ENCODE measurements at places on chromosomes 6 and 20.

DNA sequence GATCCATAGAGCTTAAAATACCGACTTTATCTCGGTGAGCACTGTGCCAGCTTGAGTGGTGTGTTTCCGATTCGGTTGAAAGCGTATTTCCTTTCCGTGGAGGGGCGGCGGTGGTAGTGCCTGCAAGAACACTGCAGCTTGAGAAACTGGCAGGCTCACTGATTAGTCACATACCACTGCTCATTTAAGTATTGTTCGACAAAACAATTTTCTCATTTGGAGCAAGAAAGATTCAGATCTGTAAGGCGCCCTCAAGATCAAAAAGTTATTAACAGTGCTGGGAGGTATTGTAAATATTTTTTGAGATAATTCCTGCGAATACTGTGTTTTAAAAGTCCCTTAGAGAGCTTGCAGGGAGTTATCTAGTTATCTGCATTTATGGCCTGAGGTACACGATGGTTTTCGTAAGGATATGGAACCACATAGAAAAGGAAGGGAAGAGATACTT, 1.3 kb downstream of the MAPK14 start:
- DNase-seq = peak; percentile 82

- no peak for DNase-seq
These were observed 148.1 kb downstream of the MOXD1 start for GRCh38 chr6:132253211-132253610.

DNA sequence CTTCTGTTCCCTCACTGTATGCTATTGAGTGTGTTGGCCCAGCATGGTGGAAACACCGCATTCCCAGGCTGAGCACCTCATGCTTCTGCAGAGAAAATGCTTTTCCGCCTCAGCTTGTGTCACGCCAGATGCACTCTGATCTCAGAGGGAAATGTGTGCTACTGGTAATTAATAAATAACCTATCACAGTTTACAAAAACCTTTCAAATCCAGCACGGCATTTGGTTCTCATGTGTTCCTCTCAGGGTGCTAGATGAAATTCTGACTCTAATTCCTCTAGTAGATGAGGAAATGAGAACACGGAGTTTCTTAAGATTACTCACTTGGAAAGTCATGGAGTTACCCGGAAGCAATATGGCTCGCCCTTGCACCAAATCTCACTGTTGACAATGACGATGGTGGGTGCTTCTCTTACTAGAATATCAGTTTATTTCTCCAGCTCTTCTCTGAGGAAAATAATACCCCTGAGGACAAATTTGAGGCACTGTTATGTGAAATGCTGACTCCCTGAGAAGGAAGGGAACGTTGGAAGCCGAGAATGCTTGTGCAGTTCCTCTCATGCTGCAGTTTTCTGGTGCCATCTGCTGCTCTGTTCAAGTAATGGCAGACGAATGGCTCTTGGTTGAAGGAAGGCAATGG, 116.6 kb downstream of the RNF144B start:
- peak; percentile 87 for DNase-seq

DNA sequence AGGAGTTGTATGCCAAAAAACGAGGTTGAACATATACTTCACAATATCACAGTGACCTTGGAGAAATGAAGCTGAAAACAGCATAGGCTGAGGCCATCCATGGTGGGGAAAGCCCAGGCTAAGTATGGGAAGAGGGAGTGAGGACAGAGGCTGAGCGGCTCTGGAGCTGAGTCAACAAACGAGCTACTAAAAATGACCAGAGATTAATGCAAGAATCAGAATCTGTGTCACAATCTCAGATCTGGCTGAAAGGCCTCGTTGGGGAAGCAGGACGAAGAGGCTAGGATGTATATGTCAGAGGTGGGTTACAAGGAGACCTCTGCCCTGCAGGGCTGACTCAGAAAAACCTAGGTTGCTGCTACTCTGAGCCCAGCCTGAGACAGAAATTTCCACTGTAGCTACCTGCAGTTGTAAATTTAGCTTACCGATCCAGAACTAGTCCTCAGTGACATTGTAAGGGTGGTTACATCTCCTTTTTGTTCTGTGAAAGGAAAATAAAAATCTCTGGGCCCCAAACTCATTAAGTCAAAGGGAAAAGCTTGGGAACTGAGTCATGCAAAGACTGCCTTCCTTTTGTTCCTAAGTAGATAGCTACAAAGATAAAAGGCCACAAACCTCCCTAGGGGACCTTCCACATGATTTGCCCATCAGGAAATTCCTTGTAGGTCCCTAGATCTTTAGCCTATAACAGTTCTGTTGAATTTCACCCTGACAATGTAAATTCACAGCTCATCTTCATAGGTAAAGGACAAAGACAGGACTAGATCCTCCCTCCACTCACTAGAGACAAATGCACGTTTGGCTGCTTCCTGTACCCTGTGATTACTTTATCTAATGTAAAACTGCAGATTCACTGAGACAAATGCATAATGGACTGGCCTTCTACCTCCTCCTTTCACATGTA, 8.5 kb upstream of the TUBB2A start:
- DNase-seq = peak; percentile 17

DNA sequence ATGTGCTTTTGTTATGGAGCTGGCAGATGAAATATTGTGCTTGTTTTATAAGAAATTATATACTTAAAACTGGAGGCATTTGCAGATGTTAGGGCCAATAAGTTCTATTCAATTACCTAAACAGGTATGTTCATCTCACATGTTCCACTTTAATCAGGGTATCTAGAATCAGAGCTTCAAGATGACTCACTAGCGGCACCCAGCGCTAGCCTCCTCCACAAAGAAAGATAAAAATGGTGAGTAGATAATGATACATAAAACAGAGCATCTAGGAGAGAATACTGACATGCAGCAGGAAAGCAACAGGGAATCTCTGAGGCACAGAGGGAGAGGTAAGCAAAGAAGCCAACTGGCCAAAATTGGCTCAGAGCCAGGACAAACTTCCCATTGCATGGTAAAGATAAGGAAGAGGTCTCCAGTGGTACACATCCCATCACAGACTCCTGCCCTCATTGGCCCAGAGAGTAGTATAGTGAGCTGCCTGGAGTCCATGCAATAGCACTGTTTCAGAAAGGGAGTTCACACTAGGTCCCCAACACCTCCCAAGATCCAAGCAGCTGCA, 200.7 kb upstream of the SPTLC3 start:
- no peak for DNase-seq
